ENCODE measurements at places on chromosomes 6 and 20.
A peak's percentile ranks its signal among the peaks of the same experiment; 100 is the strongest.

GRCh38 chr6:54031169-54031568, 80.1 kb upstream of the MLIP start:
- H3K4me1 ChIP-seq: no peaks in the 10 kb centered on the region
- no peak for DNase-seq
- H3K27me3 ChIP-seq: no peaks in the 10 kb centered on the region
- H3K4me3 ChIP-seq: no peak overlapping the region

GRCh38 chr6:101458826-101459225, 65.3 kb downstream of the GRIK2 start:
- no peaks in the 10 kb centered on the region for H3K4me1 ChIP-seq
- H3K27me3 ChIP-seq: no peaks in the 10 kb centered on the region
- no peak overlapping the region for H3K27ac ChIP-seq
- DNase-seq: no peak
- H3K36me3 ChIP-seq: no peaks in the 10 kb centered on the region

DNA sequence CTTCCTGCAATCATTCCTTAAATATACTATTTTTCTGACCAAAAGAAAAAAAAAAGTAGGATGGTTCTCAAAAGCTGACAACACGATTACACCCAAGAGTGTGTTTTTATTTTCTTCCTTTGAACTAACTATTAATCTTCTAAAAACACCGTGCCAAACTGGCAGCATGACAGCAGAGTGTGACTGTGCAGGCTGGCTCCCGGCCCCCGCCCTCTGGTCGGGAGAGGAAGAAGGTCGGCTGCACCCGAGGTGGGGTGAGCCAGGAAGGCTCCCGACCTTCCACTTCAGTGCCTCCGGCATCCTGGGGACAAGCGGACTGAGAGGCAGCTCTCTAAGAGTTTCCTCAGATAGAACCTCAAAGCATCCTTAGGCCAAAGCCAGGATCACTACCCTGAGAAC, 29.2 kb downstream of the SLC22A23 start:
- H3K36me3 ChIP-seq: no peaks in the 10 kb centered on the region
- H3K4me3 ChIP-seq: no peak overlapping the region
- H3K4me1 ChIP-seq: peaks cover 4% of the 10 kb centered on the region
- no peak overlapping the region for H3K27ac ChIP-seq

DNA sequence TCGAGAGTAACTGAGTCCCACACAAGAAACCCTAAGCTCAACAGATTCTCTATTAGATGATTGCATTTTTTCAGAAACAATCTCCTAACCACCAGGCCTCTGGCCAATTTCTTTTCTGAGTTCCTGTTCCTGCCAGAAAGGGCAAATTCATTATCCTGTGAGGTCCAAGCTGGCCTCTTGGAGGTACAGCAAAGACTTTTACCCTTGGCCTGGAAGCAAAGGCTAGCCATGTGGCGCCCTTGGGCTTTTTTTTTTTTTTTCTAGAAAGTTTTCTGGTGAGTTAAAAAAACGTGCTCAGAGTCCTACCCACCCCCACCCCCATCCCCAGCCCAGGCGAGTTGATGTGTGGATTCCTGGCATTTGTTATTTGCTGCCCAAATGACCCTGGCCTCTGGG, 59.0 kb upstream of the EEF1A1 start:
- H3K4me3 ChIP-seq: peak overlapping the region; percentile 73
- H3K27me3 ChIP-seq: no peaks in the 10 kb centered on the region
- peak overlapping the region; percentile 94 for H3K27ac ChIP-seq
- DNase-seq: no peak
- H3K36me3 ChIP-seq: peaks cover 3% of the 10 kb centered on the region

GRCh38 chr6:135692426-135692825, 159.1 kb upstream of the PDE7B start:
- H3K4me3 ChIP-seq: no peak overlapping the region
- H3K27me3 ChIP-seq: peaks cover under 1% of the 10 kb centered on the region
- no peak for DNase-seq
- H3K27ac ChIP-seq: no peak overlapping the region

- H3K27me3 ChIP-seq: peaks cover 18% of the 10 kb centered on the region
- no peak overlapping the region for H3K27ac ChIP-seq
- no peak overlapping the region for H3K4me3 ChIP-seq
- H3K36me3 ChIP-seq: peaks cover 9% of the 10 kb centered on the region
These were observed 142.6 kb downstream of the ARHGAP18 start for GRCh38 chr6:129567374-129567773.

GRCh38 chr6:44255105-44255808, 2.1 kb downstream of the SLC35B2 start:
- H3K27me3 ChIP-seq: no peaks in the 10 kb centered on the region
- DNase-seq: no peak
- peak overlapping the region; percentile 97 for H3K4me3 ChIP-seq
- H3K4me1 ChIP-seq: peaks cover 73% of the 10 kb centered on the region

GRCh38 chr20:5136096-5136495, 9.3 kb downstream of the CDS2 start:
- H3K27me3 ChIP-seq: no peaks in the 10 kb centered on the region
- H3K4me3 ChIP-seq: no peak overlapping the region
- peaks cover 40% of the 10 kb centered on the region for H3K4me1 ChIP-seq
- H3K36me3 ChIP-seq: no peaks in the 10 kb centered on the region
- no peak overlapping the region for H3K27ac ChIP-seq
- DNase-seq: no peak

DNA sequence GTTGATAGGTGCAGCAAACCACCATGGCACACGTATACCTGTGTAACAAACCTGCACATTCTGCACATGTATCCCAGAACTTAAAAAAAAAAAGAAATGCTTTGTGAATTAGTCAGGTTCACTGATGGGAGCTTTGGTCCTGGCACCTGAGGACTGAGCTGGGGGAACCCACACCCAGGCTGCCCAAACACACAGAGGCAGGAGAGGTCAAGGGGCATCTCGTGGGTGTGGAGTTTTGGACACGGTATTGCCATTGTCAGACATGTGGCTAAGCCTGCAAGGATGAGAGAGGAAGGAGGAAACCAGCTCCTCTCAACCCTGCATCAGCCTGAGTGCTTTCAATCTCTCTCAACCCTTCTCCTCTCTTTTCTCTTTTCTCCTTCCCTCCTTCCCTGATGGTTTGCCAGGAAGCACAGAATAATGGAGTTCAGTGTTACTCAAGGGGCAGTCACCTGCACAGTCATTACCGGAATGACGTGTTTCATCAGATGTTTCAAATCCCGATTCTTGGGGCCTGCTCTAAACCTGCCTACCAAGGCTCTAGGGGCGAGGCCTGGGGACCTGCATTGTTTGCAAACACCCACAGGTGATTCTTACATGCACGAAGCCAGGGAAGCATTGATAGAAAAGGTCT, 89.9 kb upstream of the NEDD9 start:
- H3K27ac ChIP-seq: no peak overlapping the region
- H3K4me1 ChIP-seq: peaks cover 90% of the 10 kb centered on the region
- H3K36me3 ChIP-seq: peaks cover 11% of the 10 kb centered on the region
- H3K27me3 ChIP-seq: no peaks in the 10 kb centered on the region
- no peak for DNase-seq

DNA sequence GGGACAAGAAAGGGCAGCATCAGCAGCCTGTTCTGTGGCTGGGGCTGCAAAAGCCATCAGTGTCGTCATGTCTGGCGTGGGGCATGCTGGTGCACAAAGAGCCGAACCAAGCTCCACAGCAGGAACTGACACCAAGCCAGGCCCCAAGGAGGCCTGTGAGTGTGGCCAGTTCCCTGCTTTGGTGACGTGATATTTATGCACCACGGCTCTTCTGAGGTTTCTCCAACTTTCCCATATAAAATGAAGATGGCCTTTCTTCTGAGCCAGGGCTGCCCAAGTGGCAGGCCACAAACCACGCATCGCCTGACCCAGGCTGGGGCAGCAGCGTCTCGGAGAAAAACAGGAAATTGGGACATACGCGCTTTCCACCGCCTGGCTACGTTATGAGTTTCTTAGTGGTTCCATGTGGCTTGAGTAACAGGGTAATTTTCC, 109.9 kb downstream of the RIN2 start:
- H3K4me1 ChIP-seq: no peaks in the 10 kb centered on the region
- H3K27me3 ChIP-seq: peaks cover 21% of the 10 kb centered on the region
- DNase-seq: no peak

GRCh38 chr6:78390066-78390465, 477.3 kb upstream of the IRAK1BP1 start:
- H3K36me3 ChIP-seq: no peaks in the 10 kb centered on the region
- H3K4me3 ChIP-seq: no peak overlapping the region
- H3K4me1 ChIP-seq: no peaks in the 10 kb centered on the region
- no peak for DNase-seq
- no peaks in the 10 kb centered on the region for H3K27me3 ChIP-seq

DNA sequence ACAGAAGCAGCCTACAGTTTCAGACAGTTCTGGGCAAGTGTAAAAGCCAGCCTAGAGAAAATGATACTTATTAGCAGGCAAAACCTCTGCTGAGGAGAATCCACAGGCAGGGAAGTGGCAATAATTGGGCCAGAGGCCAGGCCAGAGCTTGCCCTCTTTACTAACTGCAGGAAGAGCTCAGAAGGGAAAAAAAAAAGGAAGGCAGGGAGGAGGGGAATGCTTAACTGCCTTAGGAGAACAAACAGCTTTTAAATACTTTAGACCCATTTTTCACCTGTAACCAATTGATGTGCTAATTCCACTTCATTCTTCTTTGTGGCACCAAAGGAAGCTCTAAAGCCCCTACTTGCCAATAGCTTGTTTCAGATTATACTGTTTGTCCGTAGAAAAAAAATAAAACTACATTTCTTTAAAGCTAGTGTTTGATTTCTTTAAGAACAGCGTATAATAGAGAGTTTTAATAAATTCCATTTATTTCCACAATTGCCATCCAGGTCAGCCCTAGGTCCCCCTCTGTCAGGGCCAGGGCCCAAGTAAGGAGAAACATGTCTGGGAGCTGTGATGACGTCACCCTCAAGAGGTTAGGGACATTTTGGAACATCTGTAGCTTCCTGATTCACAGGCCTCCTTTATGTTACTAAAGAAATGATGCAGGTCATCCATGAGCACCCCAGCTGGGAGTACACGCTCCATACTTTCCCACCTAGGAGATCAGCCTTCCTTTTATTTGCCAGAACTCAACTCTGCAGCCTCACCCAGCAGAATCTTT, 384.3 kb downstream of the CDC5L start:
- H3K36me3 ChIP-seq: peaks cover 2% of the 10 kb centered on the region
- no peaks in the 10 kb centered on the region for H3K4me1 ChIP-seq
- no peaks in the 10 kb centered on the region for H3K27me3 ChIP-seq
- DNase-seq: no peak
- no peak overlapping the region for H3K27ac ChIP-seq
- no peak overlapping the region for H3K4me3 ChIP-seq

DNA sequence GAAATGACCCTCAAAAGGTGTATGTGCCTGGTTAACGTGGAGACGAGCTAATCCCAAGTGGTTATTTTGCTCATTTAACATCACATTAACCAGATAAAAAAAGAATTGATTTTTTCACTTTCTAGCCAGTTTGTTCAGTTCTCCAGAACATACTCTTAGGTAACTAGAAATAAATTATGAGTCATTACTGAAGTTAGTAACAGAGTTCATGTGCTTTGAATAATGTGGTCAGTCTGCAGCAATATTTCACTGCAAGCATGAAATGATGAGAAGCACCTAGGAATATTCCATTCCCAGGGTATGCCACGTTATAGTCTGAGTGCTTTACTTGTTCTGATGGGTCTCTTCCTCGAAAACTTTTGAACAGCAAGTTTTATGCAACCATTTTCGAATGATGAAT, 138.3 kb upstream of the INSM1 start:
- no peak overlapping the region for H3K27ac ChIP-seq
- no peak overlapping the region for H3K4me3 ChIP-seq
- no peaks in the 10 kb centered on the region for H3K4me1 ChIP-seq
- peaks cover 19% of the 10 kb centered on the region for H3K27me3 ChIP-seq
- H3K36me3 ChIP-seq: peaks cover 1% of the 10 kb centered on the region

GRCh38 chr6:13089296-13089994, 238.9 kb downstream of the TBC1D7 start:
- no peak for DNase-seq
- no peak overlapping the region for H3K4me3 ChIP-seq
- no peaks in the 10 kb centered on the region for H3K27me3 ChIP-seq
- H3K4me1 ChIP-seq: no peaks in the 10 kb centered on the region
- no peaks in the 10 kb centered on the region for H3K36me3 ChIP-seq

- peaks cover 10% of the 10 kb centered on the region for H3K36me3 ChIP-seq
- DNase-seq: no peak
- H3K4me3 ChIP-seq: peak overlapping the region; percentile 70
- H3K4me1 ChIP-seq: peaks cover 90% of the 10 kb centered on the region
- H3K27me3 ChIP-seq: no peaks in the 10 kb centered on the region
These were observed 22.3 kb downstream of the PPP1R16B start for GRCh38 chr20:38827770-38828281.

- H3K4me3 ChIP-seq: no peak overlapping the region
- no peaks in the 10 kb centered on the region for H3K4me1 ChIP-seq
- H3K27ac ChIP-seq: no peak overlapping the region
- no peak for DNase-seq
- H3K27me3 ChIP-seq: peaks cover 7% of the 10 kb centered on the region
- peaks cover 2% of the 10 kb centered on the region for H3K36me3 ChIP-seq
These were observed 143.6 kb upstream of the TMEM170B start for GRCh38 chr6:11393713-11394627.

DNA sequence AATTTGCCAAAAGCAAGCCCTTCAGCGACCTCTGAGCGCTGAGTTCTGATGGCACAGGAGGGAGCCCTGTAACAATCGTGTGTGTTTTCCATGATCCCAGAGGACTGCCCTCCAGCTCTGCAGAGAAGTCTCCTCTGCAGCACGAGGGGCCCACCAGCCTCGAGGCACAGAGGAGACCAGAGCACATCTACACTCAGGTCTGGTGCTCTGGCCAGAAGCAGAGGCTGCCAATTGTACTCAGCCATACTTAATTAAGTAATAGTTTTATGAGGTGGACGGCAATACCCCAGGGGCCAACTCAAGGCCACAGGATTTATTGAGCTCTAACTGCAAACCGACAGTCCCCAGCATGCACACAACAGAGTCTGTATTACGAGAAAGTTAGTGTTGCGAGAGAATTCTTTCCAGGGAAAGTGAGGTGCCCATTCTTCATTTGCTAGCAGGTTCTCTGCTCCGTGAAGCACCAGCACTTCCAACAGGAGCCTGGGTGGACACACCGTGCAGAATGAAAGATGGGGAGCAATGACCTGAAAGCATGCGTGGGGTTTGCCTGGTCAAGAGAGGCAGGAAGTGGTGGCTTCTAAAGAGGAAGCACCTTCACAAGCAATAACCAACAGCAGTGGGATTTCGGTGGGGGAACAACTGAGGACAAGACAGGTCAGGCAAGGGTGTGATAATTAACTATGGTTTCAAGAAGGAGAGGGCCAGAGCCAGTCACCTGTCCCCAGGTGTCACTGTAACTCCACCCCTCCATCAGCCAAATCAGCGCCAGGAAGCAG, 92.8 kb upstream of the FOXC1 start:
- DNase-seq: no peak
- H3K4me3 ChIP-seq: no peak overlapping the region
- no peak overlapping the region for H3K27ac ChIP-seq

GRCh38 chr6:154548130-154548830, 37.8 kb upstream of the CNKSR3 start:
- no peak overlapping the region for H3K4me3 ChIP-seq
- no peaks in the 10 kb centered on the region for H3K27me3 ChIP-seq
- no peaks in the 10 kb centered on the region for H3K4me1 ChIP-seq
- DNase-seq: no peak
- H3K36me3 ChIP-seq: no peaks in the 10 kb centered on the region
